ENCODE measurements at places on chromosomes 11 and 22. TPM values are rescaled to one million over a fixed set of nuclear protein-coding genes. Genes with fewer than 3 reads are reported as not detected.
A peak's percentile ranks its signal among the peaks of the same experiment; 100 is the strongest.

- no peak for DNase-seq
These were observed 90.7 kb downstream of the PPP6R3 start for GRCh38 chr11:68551223-68551622.

Gene DTX4
- total RNA-seq, result 0.69 TPM

Gene P2RY2
- total RNA-seq, result not detected

Gene CD3G
- total RNA-seq, result 264 TPM

DNA sequence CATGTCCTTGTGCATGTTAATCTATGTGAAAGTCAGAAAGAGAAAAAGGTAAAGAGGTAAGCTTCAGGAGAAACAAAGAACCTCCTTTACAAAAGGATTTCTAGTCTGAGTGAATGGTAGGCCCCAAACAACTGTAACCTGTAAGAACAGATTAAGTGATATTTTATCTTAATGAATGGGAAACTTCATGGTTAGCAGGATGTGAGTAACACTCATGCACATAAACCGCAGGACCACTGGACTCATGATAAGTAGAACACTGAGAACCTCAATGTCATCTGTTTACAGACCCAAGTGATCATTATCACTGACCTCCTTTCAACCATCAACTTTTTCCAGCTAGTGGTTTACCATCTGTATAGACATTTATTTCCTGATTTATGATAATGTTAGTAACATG, 19.9 kb downstream of the OR8G5 start:
- no peak for DNase-seq

DNA sequence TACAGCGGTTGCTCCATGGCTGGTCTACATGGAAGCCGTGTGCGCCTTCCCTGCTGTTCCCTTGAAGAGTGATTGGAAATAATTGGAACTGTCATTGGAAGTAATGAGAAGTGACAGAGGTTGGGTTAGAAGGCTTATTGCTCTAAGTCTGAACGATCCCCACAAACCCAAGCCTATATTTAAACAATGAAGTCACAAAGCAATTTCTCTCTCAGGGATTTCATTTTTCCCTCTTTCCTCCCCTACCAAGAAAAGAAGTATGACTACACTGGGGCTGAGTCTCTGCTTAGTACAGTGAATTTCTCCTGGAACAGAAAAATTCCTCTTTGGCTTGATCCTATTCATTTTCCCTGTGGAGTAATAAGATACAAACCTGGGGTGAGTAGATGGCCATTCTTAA, 7.8 kb downstream of the CLMP start:
- DNase-seq, result no peak

DNA sequence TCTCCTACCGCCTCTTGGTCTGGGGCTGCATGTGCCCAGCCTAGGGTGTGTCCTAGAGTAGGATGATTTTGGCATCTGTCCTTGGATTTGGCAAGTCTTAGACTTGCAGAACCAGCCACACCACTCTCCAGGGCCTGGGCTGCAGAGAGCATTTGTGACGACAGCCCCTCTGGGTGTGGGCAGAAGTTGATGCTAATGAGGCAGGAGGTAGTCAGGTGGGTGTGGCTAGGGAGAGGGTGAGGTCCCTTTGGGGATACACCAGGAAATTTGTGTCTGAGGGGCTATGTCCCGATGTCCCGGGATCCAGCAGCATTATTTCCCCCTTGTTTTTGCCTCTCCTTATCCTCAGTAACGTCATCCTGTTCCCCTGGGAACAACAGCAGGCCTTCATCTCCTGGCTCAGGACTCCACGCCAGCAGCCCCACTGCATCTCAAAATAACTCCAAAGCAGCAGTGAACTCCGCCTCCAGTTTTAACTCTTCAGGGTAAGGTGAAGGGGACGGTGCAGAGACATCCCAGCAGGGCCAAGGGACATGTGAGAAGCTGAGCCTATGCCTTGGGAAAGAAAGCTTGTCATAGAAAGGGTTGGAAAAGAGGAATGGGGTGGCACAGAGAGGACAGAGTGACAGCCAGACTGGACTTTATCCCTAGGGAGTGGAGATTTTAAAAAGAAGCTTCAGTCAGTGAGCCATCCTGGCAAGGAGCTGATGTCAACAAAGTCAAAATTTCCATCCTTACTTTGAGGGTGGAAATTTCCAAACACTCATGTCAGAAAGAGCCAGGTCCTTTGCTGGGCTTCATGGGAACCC, 8.0 kb upstream of the TLCD5 start:
- no peak for DNase-seq

GRCh38 chr11:965206-965775, 39.6 kb downstream of the AP2A2 start:
- DNase-seq, result no peak

Gene CHADL
- 0.17 TPM for total RNA-seq

Gene DNAJB7
- total RNA-seq, result not detected

GRCh38 chr22:46111645-46112306, 38.5 kb upstream of the PPARA start:
- DNase-seq, result no peak

DNA sequence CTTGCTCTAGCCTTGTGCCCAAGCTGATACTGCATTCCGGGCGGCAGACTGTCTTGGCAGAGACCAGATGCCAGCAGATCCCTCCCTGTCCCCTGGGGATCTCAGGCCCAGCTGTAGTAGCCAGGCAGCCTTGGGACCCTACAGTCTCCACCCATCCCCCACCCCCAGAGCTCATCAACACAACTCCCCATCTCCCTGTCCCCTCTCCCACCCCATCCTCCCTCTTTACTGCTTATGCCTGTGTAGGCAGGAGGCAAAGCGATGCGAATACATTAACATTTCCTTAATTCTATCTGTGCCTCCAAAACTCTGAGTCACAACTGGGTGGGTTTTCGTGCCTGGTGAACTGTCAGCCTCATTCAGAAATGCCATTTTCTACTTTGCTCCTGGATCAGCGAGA, 547.6 kb downstream of the BUD13 start:
- DNase-seq, result no peak

- DNase-seq, result no peak
These were observed 80.8 kb downstream of the SHANK2 start for GRCh38 chr11:71171576-71171975.

Gene CDCA5
- total RNA-seq, result 109 TPM

- no peak for DNase-seq
These were observed 503.9 kb downstream of the TBC1D22A start for GRCh38 chr22:47266329-47266728.

- DNase-seq, result no peak
These were observed 34.0 kb downstream of the FLI1 start for GRCh38 chr11:128727796-128728431.

- DNase-seq, result peak; percentile 76
These were observed 90.3 kb upstream of the PITPNB start for GRCh38 chr22:28009272-28009827.

- no peak for DNase-seq
These were observed 46.6 kb downstream of the KDM2A start for GRCh38 chr11:67165623-67166022.

- DNase-seq, result no peak
These were observed 560.1 kb upstream of the FAT3 start for GRCh38 chr11:91664521-91664920.

Gene RNF169
- 16.4 TPM for total RNA-seq

Gene FOLR2
- total RNA-seq, result not detected

Gene CHRM1
- not detected for total RNA-seq

Gene CREB3L1
- not detected for total RNA-seq

GRCh38 chr11:27290261-27291050, 72.6 kb downstream of the CCDC34 start:
- DNase-seq, result no peak

Gene ANO3
- total RNA-seq, result not detected

GRCh38 chr11:113241636-113242054, 72.7 kb upstream of the TTC12 start:
- no peak for DNase-seq

DNA sequence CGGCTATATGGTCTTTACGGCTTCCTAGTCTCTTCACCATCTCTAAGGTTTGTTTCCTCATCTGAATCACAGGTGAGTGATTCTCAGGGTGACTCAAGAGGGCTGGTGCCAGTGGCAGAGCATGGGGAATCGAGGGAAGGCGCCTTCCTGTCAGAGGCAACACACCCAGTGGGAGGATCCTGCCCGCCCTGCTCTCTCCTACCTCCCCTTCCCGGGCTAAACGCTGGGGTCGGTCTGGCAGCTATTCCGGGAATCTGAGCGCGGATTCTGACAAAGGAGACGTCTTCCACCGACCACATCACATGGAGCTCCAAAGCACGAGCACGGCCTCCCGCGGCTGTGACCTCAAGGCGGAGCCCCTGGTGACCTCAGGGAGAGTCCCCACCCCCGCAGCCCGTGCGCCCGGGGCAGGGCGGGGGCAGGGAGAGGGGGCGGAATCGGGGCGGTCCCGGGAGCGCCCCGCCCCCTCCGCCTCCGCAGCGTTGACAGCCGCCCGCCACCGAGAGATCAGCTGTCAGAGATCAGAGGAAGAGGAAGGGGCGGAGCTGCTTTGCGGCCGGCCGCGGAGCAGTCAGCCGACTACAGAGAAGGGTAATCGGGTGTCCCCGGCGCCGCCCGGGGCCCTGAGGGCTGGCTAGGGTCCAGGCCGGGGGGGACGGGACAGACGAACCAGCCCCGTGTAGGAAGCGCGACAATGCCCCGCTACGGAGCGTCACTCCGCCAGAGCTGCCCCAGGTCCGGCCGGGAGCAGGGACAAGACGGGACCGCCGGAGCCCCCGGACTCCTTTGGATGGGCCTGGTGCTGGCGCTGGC, at the start of gene SMPD1:
TSS of gene SMPD1 (plus strand) at position 570 of the 813 bp plus-strand sequence. CDS start at position 695, 125 bp downstream.
- DNase-seq, result peak; percentile 94

GRCh38 chr11:113075586-113076095, 114.4 kb downstream of the NCAM1 start:
- no peak for DNase-seq

- no peak for DNase-seq
These were observed 374 bp downstream of the NLRP10 start for GRCh38 chr11:7964873-7965272.

Gene MUC5AC
- total RNA-seq, result not detected

DNA sequence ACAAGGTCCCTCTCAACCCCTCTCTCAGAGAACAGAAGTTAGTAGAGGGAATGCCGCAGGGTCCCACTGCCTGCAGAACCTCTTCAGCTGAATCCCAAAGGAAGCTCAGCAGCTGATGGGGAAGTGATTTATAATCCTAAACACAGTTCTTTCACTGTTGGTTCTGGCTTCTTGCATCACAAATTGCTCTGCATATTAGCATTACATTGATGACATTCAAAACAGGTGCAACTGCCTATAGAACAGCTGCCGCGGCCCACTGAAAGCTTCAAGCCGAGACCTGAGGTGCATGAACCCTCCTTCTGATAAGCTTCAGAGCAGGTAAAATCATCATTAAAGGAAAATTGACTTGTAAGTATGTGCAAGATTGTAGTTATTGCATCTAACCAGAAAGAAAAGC, 75.2 kb upstream of the KIRREL3 start:
- DNase-seq, result no peak

DNA sequence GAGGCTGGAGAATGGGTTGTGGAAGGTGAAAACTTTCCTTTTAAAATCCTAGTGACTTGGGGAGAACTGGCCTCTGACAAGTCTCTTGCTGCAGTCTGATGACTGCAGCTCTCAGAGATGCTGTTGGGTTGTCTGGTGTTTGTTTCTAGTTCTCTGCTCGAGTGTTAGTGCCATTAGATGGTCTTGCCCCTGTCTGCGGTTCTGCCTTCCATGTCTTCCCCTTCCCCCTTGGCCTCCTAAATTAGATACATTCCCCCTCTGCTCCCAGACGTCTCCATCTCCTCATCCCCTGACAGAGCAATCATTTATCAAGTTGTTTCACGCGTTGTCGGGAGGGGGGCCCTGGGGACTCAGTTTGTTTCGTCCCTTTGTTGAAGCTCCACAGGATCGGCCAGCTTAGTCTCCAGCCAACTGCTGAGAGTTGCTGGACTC, 67.7 kb downstream of the CECR2 start:
- DNase-seq, result no peak

GRCh38 chr11:20275987-20276965, 87.2 kb upstream of the HTATIP2 start:
- no peak for DNase-seq

DNA sequence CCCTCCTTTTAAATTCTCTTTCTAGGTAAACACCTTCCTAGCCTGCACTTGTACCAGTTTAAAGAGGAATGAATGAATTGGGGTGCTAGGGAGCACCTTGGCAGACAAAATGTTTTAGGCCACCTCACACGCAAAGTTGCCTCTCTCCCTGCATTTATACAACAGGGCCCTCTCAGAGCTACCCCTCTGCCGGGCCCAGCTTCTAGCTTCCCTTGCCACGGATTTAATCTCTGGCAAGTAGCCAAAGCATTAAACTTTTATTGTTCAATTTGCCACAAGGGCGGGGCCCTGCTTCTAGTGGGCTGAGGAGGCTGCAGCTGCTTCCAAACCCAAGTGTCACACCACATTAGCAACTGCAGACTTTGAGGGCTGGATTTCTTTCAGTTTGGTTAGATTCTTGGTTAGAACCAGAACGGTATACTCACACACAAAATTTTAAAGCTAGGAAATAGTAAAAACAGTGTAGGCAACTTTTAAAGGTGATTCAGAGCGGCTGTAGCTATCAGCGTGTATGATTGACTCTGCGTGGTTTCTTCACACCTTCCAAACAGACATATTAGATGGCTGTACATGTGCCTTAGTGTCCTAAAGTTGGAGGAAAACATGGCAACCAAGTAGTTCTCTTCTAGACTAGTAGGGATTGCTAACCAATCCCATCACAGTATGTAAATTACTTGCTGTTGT, 6.5 kb downstream of the KREMEN1 start:
- no peak for DNase-seq

Gene PGM2L1
- 8.4 TPM for total RNA-seq

- no peak for DNase-seq
These were observed 509.3 kb upstream of the TENM4 start for GRCh38 chr11:79950172-79950571.

GRCh38 chr11:16448123-16448717, 91.9 kb upstream of the SOX6 start:
- DNase-seq, result no peak

DNA sequence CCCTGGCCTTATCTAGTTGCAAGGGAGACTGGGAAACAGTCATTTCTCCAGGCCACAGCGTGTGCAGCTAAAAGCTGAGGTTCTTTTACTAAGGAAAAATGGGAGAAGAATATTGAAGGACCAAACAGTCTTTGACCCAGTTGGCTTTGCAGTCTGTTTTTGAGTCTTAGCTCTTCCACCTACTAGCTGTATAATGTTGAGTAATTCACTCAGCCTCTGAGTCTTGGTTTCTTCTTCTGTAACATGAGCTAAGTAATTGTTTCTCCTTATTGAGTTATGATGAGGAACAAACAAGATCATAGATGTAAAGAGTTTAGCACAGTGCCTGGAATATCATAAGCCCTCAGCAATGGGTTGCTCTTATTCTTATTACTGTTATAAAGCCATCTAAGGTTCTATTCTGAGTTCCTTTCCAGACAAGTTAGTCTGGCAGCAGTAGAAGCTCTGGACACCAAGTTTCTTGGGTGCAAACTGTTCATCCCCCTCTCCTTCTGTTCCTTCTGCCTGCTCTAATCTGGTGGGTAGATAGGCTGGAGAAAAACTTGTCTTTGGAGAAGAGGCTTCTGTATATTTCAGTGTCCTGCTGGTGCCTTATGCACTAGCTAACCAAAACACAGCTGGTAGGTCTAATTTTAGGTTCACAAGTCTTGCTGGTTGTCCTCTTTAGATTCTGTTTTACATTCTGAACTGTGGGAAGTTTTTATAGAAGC, 13.5 kb downstream of the TRIM44 start:
- DNase-seq, result no peak

Measured in activated CD4-positive, alpha-beta T cell treated with anti-CD3 and anti-CD28 coated beads, Interleukin-2, amount 10 ng/mL, durations not matched to agents 7 days and 5 days (primary cell).